ENCODE measurements at places on chromosomes 1 and 21.

DNA sequence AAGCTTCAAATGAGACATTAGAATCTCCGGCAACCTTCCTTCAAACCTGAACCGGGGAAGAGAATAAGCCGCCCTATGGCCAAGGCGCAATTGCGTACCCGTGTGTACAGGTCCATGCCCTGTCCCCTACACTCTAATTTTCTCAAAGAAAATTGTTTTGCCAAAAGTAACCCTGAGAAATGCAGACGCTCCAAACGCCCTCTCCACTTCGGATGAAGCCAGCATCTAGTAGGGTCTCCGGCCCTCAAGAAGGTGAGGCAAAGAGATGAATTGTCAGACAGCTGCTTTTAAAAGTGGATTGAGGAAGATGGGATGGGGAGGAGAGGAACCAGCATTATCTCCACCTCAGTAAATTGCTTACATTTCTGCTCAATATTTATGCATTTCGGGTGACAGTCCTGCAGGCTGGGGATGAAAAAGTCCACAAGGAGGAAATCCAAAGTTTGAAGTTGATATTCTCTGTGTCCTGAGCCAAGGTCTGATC is 630 bp upstream of the LHX9 start:
- no peak for DNase-seq

GRCh38 chr1:206557636-206558473 is 50.5 kb downstream of the RASSF5 start:
- no peak for DNase-seq

DNA sequence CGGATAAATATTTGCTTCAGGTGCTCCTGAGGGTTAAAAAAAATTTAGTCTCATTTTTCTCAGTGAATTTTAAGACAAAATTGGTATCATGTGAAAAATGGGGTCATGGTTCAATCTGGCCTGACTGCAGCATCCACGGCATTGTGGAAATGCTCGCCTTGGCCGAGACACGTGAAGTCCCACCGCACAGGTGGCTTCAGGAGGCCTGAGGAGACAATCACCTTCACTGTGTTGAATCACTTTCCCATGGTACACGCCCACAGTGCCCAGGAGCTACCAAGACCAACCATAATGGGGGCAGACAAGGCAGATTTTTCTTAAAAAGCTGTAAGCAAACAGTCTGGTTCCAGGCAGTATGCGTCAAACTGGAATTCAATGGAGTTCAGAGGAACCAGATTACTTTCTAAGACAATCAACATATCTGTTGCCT is 11.0 kb upstream of the CPLANE2 start:
- no peak for DNase-seq

DNA sequence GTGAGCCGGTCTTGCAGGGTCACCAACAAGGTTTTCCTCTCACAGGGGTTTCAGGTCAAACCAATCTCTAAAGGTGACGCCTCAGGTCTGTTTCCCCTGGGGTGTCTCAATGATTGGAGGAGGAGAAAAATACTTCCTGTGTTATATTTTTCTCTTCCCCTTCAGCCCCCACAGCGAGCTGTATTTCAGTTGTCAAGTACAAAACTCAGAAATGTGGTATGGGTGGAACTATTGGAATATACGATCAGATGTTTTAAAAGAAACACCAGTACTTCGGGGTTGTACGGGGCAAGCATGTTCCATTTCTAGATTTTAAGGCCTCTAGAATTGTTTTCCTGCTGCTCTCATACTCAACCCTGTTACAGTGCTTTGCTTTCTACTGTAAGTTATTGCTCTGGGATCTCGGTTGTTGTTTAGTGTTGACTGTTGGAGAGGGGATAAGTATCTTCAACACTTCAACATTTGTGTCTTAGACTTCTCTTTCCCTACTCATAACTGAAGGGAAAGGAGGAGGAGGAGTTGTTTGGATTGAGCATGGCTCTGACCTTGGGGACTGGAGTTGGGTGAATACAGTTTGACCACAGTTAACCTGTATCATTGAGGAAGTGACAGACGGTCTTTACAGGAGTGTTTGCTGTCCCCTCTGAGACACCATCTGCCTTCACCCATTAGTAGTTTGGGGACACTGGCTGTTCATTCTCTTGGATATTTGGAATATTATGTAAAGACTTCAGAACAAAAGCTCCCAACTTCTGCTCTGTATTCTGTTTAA is 2.0 kb downstream of the MAPKAPK2 start:
- no peak for DNase-seq

DNA sequence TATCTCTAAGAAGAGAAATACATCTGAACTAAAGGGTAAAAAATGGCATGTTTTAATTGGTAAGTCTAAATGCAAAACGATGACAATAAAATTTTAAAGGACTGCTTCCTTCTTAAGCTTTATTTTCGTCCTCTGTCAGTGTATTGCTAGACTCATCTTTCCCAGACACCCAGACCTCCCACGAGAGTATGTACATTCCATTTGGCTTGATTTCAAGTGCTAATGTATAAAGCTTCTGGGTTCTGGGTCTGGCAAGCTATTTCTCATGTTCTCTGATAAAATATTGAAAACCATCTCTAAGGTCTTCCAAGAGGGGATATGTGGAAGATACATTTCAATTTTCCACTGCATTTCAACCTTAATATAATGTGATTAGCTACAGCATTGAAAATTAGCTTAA is 24.6 kb upstream of the SLC2A1 start:
- no peak for DNase-seq

DNA sequence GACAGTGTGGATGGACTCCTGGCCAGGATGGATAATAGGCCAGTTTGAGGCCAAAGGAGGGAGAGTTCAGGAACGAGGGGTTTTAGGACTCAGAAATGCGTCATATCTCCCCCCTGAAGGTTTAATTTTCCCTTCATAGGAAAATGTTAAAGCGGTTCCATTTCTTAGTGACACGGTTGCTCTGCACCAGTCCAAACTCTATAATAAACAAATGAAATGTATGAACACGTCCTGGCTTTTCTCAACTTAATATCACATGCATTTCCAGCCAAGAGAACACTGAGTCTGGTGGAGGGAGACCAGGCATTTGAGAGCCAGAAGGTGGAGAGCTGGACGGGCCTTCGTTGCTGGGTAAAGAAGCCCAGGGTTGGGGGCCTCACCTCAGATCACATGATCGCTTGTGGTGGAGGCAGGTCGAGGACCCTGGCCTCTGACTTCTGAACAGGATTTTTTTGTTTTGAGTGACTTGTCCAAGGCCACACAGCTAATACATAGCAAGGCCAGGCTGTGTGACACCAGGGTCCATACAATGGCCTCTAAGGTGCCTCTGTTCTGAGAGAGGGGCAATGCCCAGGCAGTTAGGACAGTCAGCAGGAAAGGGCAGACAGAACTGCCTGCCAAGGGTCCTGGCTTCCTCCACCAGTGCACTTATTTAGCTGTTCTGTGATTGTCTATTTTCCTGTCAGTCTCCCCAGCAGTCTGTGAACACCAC is 11.4 kb downstream of the SLC1A7 start:
- no peak for DNase-seq

DNA sequence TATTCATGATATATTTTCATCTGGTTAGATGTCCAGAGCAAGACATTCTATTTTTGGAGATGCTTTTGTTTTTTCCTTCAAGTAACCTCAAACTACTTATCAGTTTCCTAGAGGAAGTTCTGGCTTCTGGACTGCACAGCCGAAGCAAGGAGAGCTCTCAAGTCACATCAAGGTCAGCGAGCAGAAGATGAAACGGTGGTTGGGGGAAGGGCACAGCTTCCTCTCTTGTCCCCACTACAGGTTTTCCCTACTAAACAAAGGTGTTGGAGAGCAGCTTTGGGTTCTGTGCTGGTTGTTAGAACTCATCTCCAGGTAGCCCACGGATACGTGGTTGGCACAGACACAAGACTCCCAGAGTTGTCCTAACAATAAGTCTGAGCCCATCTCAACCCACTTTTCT is 5.1 kb upstream of the PLEKHO1 start:
- DNase-seq: no peak

DNA sequence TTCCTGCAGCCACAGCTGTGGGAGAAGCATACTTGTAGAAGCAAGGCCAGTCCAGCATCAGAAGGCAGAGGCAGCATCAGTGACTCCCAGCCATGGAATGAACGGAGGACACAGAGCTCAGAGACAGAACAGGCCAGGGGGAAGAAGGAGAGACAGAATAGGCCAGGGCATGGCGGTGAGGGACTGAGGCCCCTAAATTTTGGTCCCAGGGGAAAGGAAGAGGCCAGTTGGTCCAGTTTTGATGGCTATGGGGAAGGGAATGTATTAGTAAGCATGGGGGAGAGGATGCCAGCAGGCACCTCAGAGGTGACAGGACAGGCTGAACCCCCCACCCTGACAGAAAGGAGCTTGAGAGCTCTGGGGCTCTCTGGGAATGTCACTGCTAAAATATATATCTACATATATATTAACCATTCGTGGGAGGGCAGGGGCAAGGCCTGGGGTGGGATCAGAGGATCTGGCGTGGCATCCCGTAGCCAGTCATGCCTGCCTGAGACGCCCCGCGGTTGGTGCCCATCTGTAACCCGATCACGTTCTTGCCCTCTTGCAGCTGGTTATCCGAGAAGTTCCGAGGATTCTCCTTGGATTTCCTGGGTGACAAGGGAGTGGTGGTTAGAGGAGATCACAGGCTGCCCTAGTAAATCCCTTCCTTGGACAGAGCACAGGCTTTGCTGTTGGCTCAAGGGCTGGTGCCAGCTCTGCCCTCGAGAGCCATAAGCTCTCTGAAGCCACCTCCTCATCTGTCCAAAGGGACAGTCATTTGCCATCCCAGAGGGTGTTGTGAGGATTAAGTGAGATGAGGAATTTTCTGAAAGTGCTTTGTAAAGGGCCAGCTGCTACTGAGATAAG is 6.7 kb downstream of the TAGLN2 start:
- DNase-seq: no peak

DNA sequence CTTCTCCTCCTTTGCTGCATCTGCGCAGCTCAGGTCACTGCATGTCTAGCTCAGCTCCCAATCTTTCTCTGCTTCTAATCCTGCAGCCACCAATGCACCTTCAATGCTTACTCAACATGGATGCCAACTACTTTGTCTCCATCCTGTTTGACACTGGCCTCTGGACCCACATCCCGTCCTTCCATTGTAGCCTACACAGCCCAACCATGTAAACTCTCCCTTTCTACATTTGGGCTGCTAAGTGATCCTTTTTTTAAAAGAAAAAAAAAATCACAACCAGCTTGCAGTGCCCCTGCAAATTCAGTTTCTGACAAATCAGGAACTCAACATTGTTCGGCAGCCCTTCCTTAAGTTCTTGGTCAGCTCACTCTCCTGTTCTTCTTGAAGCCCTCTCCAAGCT is 9.4 kb upstream of the CRABP2 start:
- no peak for DNase-seq

DNA sequence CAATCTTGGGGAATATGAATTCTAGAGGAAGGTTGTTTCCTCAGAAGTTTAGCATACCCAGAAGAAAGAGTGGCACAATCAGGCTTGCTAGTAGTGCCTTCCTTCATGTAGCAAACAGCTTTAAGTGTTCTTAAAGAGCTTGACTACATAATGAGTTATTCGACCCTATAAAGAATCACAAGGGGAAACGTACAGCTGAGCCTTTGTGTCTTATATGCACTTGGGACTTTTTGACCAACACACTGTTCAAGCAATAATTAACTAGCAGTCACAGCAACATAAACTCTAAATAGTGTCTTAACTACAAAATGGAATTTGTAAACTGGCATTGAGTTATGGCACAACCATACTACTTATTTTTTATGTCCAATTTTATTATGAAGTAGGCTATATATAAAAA is 86.1 kb downstream of the TTLL7 start:
- no peak for DNase-seq

DNA sequence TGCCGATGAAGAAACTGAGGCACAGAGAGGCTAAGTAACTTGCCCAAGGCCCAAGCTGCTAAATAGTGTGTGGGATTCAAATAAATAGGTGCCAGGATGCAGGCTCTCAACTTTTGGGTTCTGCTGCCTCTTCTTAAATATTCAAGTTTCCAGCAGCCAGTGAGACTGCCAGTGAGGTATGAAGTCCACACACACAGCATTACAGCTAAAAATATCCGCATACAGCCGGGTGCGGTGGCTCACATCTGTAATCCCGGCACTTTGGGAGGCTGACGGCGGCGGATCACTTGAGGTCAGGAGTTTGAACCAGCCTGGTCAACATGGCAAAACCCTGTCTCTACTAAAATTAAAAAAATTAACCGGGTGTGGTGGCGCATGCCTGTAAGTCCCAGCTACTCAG is 78.4 kb upstream of the DIRAS3 start:
- no peak for DNase-seq

DNA sequence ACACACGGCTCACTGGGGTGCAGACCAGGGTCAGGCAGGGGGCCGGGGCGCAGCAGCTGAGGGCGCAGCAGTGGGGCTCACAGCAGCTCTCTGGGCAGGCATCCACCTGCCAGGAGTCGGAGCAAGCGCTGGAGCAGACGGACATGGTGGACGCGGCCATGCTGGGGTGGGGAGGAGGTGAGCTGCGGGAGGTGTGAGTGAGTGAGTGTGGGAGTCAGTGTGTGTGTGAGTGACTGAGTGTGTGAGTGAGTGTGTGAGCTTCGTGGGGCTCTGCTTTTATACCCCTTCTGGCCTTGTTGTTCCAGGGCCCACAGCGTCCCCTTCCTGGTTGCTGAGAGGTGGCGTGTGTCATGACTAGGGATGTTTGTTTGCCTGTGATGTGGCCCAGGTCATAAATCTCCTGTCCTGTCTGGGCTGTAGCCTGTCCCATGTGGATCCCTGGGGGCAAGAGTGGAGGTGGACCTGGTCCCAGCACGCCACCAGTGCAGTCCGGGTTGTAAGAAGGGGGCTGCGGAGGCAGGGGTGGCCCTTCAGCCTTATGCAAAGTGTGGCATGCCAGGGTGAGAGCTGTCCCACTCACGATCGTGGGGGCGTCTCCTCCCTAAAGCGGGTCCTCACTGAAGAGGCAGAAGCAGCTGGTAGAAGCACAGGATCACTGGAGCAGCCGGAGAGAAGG is at the start of gene KRTAP10-1:
KRTAP10-1 (minus strand) TSS at position 205 of the 676 bp plus-strand sequence; CDS start at position 160, 45 bp downstream.
- no peak for DNase-seq

GRCh38 chr1:38555594-38555993 is 304.0 kb downstream of the RRAGC start:
- no peak for DNase-seq

- no peak for DNase-seq
Observed at GRCh38 chr1:35762141-35762540, 7.6 kb downstream of the CLSPN start.

GRCh38 chr1:173475564-173476196 is 1.5 kb upstream of the PRDX6 start:
- no peak for DNase-seq

- DNase-seq: no peak
Observed at GRCh38 chr1:168897249-168897648, 168.2 kb upstream of the DPT start.

- no peak for DNase-seq
Observed at GRCh38 chr1:28781305-28781704, 30.7 kb upstream of the OPRD1 start.

DNA sequence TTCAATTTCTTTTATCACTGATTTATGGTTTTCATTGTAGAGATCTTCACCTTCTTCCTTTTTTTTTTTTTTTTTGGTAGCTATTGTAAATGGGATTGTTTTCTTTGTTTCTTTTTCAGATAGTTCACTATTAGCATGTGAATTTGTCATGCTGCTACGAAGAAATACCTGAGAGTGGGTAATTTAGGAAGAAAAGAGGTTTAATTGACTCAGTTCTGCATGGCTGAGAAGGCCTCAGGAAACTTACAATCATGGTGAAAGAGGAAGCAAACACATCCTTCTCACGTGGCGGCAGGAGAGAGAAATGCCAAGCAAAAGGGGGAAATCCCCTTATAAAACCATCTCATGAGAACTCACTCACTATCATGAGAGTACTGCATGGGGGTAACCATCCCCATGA is 66.4 kb downstream of the DAB1 start:
- DNase-seq: no peak

GRCh38 chr1:51877434-51878307 is 856 bp downstream of the NRDC start:
- no peak for DNase-seq

Data from activated naive CD4-positive, alpha-beta T cell (primary cell).